CD4-positive, alpha-beta T cell treated with Interleukin-2 at 100 ng/mL for 4 hours (primary cell): ENCODE measurements at places on chromosomes 4 and X.

GRCh38 chr4:124279741-124280140 is 432.8 kb downstream of the ANKRD50 start:
- no peak for DNase-seq

GRCh38 chr4:143163614-143164013 is 21.1 kb upstream of the USP38 start:
- DNase-seq = no peak

- no peak for DNase-seq
These were observed 240.4 kb downstream of the FRMPD4 start for GRCh38 chrX:12378706-12379105.

DNA sequence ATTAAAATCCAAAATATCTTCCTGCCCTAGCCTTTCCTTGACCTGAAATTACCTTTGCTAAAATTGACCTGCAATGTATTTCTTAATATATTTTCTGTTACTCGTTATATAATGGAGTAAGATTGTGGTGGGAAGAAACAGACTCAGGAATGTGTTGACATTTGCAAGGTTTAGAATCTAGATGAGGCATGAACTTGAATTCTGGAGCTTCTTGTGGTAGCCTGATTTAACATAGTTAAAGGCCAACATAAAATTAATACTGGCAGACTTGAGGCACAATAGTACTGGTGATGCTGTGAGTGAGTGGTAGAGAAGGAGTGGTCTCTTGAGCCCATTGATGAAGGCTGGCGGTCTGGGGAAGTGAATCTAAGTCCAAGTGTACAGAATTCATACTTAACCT is 197.9 kb upstream of the SPRY1 start:
- DNase-seq = no peak

DNA sequence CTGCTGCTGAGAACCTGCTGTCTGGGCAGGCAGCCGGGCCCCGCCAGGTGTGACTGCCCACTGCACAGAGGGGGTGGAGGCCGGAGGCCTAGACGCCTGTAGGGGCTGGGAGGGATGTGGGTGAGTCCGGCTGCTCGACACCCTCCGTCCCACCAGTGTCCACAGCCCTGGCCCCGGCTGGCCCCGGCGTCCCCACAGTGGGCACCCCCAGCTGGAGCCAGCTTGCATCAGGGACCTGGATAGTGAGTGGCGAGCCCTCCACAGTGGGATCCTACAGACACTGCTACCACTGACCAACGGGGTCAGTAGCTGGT is 34.7 kb upstream of the SPON2 start:
- no peak for DNase-seq

DNA sequence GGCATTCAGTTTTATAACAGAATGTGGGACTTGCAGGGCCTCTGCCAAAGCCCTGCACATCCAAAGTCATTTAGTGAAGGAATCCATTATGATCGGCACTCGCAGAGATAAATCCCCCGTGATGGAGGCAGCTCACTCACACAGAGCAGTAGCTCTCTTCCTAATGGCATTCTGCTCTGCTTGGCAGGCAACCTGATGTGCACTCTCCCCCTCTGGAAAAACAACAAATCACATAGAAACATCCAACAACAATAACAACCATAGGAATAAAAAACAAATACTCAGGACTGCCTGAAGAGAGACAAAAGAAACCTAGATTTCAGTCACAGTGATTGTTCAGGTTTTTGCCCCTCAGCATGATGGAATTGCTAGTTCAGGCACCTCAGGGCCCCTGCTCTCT is 59.7 kb downstream of the NAA11 start:
- DNase-seq = no peak

- DNase-seq = no peak
These were observed 672 bp downstream of the TCEAL3 start for GRCh38 chrX:103608306-103608963.

DNA sequence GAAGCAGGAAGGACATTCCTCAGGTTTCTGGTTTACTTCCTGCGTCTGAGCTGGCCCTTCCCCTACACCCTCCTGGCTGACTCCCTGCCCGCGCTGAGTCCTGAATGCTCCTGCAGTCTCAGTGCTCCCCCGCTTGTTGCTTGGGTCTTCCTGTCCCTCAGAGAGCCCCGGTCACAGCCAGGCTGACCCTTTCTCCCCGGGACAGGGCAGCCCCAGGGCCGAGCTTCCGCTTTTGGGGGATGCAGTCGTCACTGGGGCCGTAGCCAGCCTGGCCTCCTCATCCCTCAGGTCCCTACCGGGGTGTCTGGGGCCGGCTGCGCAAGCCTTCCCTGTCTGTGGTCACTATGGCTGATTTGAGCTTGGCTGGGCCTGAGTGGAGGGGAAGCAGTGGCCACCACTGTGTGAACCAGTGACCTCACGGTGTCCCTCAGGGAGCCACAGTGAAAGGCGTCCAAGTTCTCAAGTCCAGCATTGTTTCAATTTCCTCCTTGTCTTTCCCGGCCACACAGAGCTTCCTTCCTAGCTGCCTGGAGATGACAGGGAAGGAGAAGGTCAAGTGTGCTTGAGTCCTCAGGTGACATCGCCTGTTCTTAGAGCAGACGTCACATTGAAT is 34.1 kb upstream of the ASMTL start:
- DNase-seq = no peak

GRCh38 chr4:113675731-113676697 is 85.5 kb downstream of the CAMK2D start:
- no peak for DNase-seq

DNA sequence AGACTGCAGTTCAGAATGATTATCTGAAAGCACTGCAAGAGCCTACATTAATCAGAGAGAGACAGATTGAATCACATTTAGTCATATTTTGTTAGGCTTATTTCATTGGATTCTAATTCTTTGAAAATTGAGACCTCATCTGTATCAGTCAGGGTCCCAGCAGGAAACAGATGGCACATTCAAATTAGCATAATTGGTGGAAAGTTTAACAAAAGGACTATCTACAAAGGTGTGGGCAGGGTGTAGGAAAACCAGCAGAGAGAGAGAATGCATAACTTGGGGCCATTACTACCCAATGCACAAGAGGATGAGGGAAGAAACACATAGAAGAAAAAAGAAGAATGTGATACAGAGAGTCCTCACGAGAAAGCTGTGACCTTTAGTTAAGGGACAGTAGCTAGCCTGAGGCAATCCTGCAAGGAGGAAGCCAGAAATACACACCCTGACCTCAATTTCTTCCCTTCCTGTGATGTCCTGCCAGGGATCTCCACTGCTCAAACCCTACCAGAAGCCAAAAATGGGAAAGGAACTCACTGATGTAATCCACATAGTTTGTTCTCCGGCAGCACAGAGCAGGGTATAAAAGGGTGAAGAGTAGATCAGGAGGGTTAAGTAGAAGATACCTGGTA is 17.7 kb upstream of the XKRX start:
- DNase-seq = no peak

DNA sequence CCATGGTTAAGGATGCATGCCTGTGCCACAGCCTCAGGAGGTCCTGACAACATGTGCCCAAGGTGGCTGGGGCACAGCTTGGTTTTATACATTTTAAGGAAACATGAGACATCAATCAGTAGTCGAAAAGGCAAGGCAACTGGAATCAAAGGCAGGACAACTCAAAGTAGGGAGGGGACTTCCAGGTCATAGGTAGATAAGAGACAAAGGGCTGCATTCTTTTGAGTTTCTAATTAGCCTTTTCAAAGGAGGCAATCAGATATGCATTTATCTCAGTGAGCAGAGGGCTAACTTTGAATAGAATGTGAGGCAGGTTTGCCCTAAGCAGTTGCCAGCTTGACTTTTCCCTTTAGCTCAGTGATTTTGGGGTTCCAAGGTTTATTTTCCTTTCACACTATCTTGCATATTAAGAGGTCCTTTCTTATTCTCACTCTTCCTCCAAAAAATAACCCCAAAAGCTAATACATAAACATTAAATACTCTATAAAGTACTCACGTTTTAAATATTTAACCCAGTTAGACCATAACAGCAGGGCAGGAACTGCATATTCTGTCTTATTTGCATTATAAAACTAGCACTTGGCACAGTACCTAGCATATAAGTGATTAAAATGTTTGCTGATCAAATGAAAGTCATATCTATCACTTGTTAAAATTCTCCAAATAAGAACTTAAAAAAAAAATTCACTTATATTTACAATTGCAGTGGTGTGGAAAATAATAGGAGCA is 36.3 kb upstream of the UGT8 start:
- no peak for DNase-seq

- DNase-seq = no peak
These were observed 72.7 kb upstream of the TENM3 start for GRCh38 chr4:182170417-182170935.

- DNase-seq = no peak
These were observed 160.4 kb downstream of the MAD2L1 start for GRCh38 chr4:119906277-119906676.

GRCh38 chrX:102832661-102833060 is 104.4 kb upstream of the RAB40AL start:
- DNase-seq = no peak

- peak; percentile 26 for DNase-seq
These were observed at the start of gene FGD1 for GRCh38 chrX:54495814-54496516. TSS of gene FGD1 (minus strand) at chrX:54496234. CDS start at chrX:54495432, 802 bp downstream.

- DNase-seq = no peak
These were observed 1.3 kb downstream of the LDB2 start for GRCh38 chr4:16896881-16897750.

- DNase-seq = no peak
These were observed 752 bp upstream of the ATP6AP2 start for GRCh38 chrX:40579900-40580536.

- no peak for DNase-seq
These were observed 31.1 kb downstream of the NHSL2 start for GRCh38 chrX:71941776-71942175.

- no peak for DNase-seq
These were observed 350.3 kb downstream of the NR3C2 start for GRCh38 chr4:148091896-148092295.

- DNase-seq = no peak
These were observed 211.2 kb downstream of the CPEB2 start for GRCh38 chr4:15213302-15213970.

GRCh38 chr4:7334521-7335275 is 100.0 kb downstream of the PSAPL1 start:
- no peak for DNase-seq

DNA sequence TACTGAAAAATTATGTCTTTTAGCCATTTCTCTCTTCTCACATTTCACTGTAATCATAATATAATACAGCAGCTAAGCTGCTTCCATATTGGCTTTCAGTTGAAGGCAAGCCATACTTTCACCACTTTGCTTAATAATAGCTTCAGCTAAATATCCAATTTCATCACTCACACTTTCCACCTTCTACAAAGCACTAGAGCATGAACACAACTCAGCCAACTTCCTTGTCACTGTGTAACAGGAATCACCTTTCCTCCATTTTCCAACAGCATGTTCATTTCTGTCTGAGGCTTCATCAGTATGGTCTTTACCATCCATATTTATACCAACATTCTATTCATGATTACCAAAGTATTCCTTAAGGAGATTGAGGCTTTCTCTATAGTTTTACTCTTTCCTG is 219.8 kb upstream of the CTSO start:
- no peak for DNase-seq

GRCh38 chr4:17385403-17385802 is 126.5 kb downstream of the QDPR start:
- DNase-seq = peak; percentile 40

GRCh38 chr4:22179124-22179874 is 230.7 kb upstream of the KCNIP4 start:
- no peak for DNase-seq

GRCh38 chr4:22778547-22779163 is 85.9 kb downstream of the GBA3 start:
- DNase-seq = no peak
